Astrocyte (in vitro differentiated cells and primary cell): ENCODE measurements at places on chromosomes 7 and 10. TPM values are rescaled to one million over a fixed set of nuclear protein-coding genes. Genes with fewer than 3 reads are reported as not detected.
A peak's percentile ranks its signal among the peaks of the same experiment; 100 is the strongest.

DNA sequence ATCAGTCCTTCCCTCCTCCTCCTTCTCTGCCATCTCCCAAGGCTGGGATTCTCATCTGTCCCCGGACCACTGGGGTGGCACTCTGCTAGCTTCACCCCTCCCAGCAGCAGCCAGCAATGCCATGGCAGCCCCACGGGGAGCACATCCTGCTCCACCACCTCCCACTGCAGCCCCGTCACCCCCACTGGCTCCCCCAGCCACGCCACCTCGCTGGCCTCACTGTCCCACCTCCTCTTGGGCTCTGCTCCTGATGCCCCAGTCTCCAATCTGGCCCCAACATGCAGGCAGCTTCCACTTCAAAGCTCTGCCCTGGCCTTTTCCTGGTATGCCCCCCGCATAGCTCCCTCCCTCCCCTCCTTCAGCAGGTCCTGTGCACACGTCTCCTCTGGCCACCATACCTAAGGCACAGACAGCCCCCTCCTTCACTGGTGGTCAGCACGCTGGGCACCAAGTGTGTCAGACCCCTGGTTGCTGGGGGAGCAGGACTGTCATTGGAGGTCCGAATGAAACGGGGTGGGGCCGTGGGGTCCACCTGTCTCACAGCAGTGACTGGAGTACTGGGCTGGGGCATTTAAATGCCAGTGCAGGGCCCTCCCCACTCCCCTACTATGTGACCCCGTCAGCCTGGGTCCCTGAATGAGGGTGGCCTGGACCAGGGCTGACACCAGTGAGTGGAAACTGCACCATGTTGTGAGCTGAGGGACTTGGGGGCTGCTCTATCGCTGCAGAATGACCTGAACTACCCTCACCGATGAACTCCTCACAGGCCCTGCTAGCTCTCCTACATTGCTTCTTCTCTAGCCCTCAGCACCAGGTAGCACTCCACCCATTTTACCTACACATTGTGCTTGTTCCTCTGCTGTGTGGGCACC lies 38.7 kb downstream of the RASGEF1A start:
- peaks cover 39% of the 10 kb centered on the region for H3K27me3 ChIP-seq
- no peak overlapping the region for H3K27ac ChIP-seq
- no peaks in the 10 kb centered on the region for H3K4me1 ChIP-seq
- H3K36me3 ChIP-seq, result no peaks in the 10 kb centered on the region

DNA sequence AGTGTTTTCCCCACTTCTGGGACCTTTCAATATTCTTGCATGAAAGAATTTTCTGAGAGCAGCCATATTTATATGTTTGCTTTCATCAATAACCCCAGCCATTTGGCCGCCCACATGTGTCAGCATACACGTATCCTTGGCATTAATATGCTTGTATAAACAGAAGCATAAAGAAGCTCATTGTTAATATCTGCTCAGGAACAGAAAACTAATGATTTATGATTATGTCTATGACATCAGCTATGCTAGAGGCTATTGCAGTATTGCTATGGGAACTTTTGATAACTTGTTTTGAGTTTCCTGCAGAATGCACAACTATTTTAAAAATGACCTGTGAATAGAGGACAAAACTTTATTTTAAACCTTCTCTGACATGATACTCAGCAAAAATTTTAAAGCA lies 300.9 kb upstream of the MTPN start:
- no peaks in the 10 kb centered on the region for H3K27me3 ChIP-seq
- no peak overlapping the region for H3K27ac ChIP-seq
- H3K36me3 ChIP-seq, result no peaks in the 10 kb centered on the region
- no peaks in the 10 kb centered on the region for H3K4me1 ChIP-seq

Gene TMEM273
- total RNA-seq, result not detected in 2 replicates

DNA sequence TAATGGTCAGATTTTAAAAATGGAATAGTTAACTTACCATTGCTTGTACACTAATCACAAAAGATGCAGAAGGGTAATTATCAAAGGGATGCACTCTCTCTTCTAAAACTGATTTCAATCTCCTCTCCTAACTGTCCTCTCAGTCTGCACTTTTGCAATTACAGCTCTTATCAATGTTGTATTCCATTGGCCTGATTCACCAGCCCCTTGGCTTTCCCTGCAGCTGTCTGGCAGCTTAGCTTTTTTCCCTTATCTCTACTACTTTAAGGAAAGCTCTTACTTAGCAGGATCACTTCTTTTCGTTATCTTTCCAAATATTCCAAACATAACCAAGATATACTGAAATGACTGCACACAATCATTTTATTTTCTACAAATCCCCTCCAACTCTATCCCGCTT lies 448.8 kb downstream of the GRM8 start:
- H3K4me1 ChIP-seq, result no peaks in the 10 kb centered on the region
- DNase-seq, result peak; percentile 3
- no peak overlapping the region for H3K4me3 ChIP-seq
- no peaks in the 10 kb centered on the region for H3K36me3 ChIP-seq
- H3K27ac ChIP-seq, result no peak overlapping the region

Gene ENTPD1
- total RNA-seq, result 0.77 and 0.95 TPM in 2 replicates

DNA sequence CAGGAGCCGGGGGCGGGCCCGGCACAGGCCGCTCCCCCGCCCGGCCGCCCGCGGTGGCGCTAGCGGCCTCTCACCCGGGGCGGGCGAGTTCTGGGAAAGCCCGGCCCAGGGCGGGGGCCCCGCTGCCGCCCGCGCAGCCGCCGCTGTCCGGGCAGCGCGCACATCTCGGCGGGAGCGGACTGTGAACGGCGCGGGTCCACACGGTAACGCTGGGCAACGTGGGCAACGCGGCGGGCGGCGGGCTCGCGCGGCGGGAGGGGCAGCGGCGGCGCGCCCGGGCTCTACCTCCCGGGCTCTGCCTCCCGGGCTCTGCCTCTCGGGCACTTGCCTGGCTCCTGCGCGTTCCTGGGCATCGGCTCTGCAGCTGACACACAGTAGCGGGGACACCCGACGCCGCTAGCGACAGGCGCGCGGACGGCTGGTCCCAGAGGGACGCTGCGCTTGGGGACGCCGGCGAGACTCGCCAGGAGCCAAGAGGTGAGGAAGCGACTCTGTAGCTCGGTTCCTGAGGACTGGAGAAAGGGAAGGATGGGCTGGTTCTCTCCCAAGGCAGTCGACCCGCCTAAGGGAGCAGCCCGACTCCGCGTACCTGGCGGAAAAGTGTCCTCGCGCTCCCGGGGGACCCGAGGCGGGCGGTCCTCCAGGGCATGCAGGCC lies at the start of gene PLCE1:
Gene PLCE1 (plus strand): TSS at position 150 of the 656 bp plus-strand sequence. CDS start 37,116 bp downstream, outside the sequence.
- H3K27me3 ChIP-seq, result no peaks in the 10 kb centered on the region
- no peaks in the 10 kb centered on the region for H3K36me3 ChIP-seq
- no peak within 1 kb of the TSS for H3K27ac ChIP-seq
- DNase-seq, result no peak

Gene FAM221A
- 2.5 and 3.0 TPM in 2 replicates for total RNA-seq

DNA sequence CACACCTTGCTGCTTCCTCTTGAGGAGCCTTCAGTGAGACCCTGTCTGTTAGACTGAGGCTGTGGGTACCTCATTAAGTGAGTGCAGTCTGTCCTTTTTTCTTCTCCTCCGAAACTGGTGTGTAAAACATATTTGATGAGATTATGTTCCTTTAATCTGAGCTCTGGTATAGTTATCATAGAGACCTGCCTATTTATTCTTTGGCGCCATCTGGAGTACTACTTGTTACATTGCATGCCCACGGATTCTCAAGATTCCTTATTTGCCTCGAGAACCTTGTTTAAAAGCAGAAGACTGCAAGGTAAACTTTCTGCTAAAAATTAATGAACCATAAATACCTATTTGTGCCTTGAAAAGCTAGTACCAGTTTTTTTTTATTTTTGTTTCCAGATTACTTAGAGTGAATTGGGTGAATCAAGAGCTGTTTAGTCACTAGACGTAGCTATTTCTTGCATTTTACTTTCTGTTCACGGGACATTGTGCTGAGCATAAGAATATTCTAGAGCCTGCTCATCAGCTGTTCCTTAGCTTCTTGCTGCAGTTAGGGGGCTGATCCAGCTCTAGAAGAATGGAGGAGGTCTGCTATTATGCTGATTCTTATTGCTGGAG lies 16.9 kb upstream of the STMP1 start:
- H3K4me3 ChIP-seq, result no peak overlapping the region
- no peaks in the 10 kb centered on the region for H3K27me3 ChIP-seq
- no peak for DNase-seq
- H3K36me3 ChIP-seq, result peaks cover 13% of the 10 kb centered on the region
- no peaks in the 10 kb centered on the region for H3K4me1 ChIP-seq

GRCh38 chr7:47573758-47574481 lies 8.0 kb downstream of the TNS3 start:
- H3K4me3 ChIP-seq, result no peak overlapping the region
- peaks cover 73% of the 10 kb centered on the region for H3K4me1 ChIP-seq
- peak; percentile 94 for DNase-seq
- no peaks in the 10 kb centered on the region for H3K27me3 ChIP-seq
- H3K36me3 ChIP-seq, result no peaks in the 10 kb centered on the region

DNA sequence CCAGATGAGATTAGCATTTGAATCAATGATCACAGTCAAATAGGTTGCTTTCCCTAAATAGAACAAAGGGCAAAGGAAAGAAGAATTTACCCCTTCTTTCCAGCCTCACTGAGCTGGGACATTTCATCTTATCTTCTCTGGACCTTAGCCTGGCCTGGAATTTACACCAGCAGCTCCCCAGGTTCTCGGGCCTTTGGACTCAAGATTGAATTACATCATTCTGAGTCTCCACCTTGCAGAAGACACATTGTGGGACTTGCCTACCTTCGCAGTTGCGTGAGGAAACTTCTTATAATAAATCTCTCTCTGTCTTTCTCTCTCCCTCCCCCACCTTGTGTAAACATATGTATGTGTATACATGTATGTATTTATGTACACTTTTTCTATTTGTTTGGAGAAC lies 732.4 kb downstream of the IPMK start:
- no peaks in the 10 kb centered on the region for H3K4me1 ChIP-seq
- no peak for DNase-seq
- H3K4me3 ChIP-seq, result no peak overlapping the region
- H3K27me3 ChIP-seq, result no peaks in the 10 kb centered on the region

Gene IQCE
- total RNA-seq, result 13.1 and 13.8 TPM in 2 replicates

Gene AS3MT
- total RNA-seq, result 0.34 and 0.64 TPM in 2 replicates

DNA sequence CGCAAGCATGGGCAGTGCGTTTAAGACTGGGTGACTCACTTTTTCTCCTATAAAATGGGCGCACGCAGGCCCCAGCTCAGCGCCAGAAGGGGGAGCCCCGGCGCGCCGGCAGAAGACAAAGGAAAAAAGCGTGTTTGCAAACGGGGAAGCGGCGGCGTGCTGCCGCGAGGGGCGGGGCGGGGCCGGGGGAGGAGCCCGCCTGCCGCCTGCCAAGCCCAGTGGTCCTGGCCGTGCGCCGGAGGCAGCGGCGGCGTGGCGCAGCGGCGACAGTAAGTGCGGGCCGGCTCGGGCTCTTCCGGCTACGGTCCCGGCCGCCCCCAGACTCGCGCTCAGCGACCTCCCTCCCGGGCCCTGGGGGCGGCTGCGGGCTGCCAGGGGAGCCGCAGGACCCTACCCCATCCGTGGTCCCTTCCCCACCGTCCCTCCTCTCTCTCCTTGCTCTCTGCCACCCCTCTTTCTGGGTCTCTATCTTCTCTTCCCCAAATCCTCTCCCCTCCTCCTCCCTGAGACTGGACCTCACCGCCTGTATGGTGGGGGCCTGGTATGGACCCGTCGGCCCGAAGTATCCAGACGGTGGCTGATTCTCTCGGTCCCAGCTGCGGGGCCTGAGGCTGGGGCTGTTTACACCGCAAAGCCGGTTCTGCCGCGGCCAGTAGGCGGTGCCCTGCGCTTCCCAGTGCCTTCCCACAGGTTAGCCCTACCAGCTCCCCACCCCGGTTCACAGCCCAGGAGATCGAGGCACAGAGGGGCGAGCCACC lies at the start of gene SLC29A3:
Gene SLC29A3 (plus strand): TSS at position 218 of the 758 bp plus-strand sequence. CDS start 51 bp downstream, at position 269.
- no peak within 1 kb of the TSS for H3K27ac ChIP-seq
- no peaks in the 10 kb centered on the region for H3K36me3 ChIP-seq
- peak; percentile 55 for DNase-seq
- H3K27me3 ChIP-seq, result no peaks in the 10 kb centered on the region

DNA sequence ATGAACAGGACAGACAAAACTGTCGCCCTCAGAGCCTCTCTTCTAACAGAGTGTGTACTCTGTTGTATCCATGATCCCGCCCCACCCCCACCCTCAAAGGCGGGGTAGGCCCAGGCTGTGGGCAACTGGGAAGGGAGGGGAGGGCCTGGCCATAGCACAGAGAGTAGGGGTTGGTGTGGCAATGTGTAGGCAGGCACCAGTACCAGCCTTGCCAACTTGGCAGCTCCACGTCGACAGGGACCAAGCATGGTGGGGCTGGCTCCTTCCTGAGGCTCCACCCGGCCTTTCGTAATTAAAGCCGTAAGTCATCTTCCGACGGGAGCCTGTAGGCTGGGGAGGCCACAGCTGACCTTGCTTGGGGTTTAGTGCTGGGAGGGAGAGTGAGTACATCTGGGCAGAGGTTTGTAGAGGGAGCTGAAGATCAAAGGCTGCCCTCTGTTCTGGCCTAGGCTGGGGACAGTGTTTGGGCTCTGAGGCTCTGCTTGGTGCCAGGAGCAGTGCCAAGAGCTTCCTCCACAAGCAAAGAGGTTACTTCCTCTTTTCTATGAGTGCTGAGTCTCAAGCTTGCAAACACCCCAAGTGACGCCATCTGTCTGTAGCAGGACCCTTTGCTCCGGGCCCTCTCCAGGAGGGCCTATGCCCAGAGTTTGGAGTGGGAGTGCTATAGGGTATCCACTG lies 121.6 kb downstream of the C10orf105 start:
- DNase-seq, result no peak
- H3K27me3 ChIP-seq, result no peaks in the 10 kb centered on the region
- H3K4me1 ChIP-seq, result peaks cover 15% of the 10 kb centered on the region
- H3K4me3 ChIP-seq, result no peak overlapping the region

DNA sequence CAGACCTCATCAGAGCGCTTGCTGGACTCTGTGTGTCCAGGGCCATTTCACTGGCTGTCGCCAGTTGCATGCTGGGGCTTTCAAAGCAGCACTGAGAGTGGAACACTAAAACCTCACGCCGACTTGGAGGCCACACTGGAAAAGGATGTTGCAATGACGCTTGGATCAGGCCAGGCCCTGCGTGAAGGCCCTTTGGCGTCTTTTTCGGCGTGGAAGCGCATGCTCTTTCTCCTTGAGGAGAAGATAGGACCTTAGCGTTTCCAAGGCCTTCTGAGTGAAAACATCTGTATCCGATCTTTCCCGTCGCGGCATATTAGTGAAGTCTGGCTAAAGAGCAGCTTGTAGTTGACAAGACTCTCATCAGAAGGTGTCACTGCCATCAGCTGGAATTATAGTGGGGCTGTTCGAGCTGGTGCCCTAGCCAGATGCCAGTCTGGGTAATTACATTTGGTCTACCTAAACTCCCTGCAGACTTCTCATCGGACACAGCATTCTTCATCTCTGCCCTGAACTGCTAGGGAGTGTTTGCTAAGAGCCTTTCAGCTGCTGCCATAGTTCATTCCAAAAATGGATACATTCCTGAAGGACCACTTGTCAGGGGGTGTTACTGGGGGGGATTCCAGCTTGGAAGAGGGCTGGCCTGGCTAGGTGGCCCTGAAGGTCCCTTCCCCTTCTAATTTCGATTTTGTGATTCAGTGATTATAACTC lies 167.7 kb upstream of the TCF7L2 start:
- H3K4me1 ChIP-seq, result peaks cover 3% of the 10 kb centered on the region
- H3K27ac ChIP-seq, result no peak overlapping the region
- H3K36me3 ChIP-seq, result no peaks in the 10 kb centered on the region
- H3K4me3 ChIP-seq, result no peak overlapping the region
- no peak for DNase-seq
- no peaks in the 10 kb centered on the region for H3K27me3 ChIP-seq

- no peaks in the 10 kb centered on the region for H3K27me3 ChIP-seq
- no peaks in the 10 kb centered on the region for H3K36me3 ChIP-seq
- DNase-seq, result no peak
- no peak overlapping the region for H3K4me3 ChIP-seq
Measured at GRCh38 chr7:70935854-70936253, 196.1 kb upstream of the GALNT17 start.
